Kidney (tissue), 22 donors: ENCODE measurements at places on chromosomes 7 and 10. TPM values are rescaled to one million over a fixed set of nuclear protein-coding genes. Genes with fewer than 3 reads are reported as not detected.

INA gene
- not detected for polyA plus RNA-seq

SPAG6 gene
- 0.30 TPM for polyA plus RNA-seq

TRPV5 gene
- 1.3 TPM for polyA plus RNA-seq

OR9A2 gene
- not detected for polyA plus RNA-seq

CLEC5A gene
- not detected for polyA plus RNA-seq

NEUROG3 gene
- polyA plus RNA-seq, result not detected

HYAL4 gene
- 0.24 TPM for polyA plus RNA-seq

DNA sequence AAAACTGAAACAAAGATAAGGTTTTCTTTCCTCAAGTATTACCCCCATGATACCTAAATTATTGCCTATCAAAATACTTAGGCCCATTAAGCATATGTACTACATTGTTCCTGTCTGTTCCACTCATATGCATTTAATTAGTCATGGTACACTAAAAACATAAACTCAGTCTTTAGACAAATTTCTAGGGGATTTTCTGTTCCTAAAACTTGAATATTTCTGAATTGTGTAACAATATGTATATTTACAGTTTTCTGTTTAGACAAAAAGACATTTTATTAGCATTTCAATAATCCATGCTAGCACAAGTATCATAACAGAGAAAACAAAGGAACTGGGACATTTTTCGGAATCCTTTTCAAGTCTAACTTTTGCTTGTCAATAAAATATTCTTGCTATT lies 234.2 kb downstream of the CRPPA start:
- no peak for DNase-seq

GRCh38 chr10:22640359-22640758 lies 74.0 kb downstream of the PIP4K2A start:
- DNase-seq, result peak; percentile 22

DNA sequence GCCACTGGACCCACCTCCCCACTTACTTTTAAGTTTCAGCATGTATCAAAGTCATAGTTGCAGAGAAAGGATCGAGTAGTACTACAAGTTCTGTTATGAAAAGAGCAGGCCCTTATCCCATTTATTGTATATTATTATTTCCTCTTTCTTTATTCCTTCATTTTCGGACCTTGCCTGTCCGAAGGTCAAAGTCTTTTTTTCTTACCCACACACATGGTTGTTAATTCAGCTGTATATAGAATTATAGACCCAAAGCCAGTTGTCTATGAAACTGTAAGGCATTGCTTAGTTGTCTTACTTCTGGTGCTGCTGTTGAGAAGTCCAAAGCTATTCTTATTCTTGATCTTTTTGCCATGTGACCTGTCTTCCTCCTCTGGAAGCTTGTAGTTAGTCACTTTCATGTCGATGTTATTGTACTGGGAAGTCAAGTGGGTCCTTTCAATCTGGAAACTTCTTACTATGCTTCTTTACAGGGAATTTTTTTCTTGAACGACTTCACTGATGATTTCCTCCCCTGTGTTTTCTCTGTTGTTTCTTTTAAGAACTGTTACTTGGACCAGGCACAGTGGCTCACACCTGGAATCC lies 8.3 kb downstream of the NUDT5 start:
- DNase-seq, result no peak

DNA sequence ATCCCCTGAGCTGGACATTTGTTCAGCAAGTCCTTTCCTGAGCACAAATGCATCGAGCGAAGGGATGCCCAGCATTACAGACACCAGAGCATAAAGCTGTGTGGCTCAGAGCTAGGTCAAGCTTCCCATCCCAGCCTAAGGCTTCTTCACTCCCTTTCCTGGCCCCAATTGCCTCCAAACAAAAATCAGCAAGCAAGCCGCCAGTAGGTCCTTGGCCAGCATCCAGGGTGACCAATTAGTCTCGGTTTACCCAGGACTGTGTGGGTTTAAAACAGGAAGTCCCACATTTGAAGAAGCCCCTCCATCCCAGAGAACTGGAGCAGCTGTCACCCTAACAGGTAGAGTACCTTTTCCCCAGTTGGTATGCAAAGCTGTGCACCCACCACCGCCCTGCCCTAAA lies 51.2 kb downstream of the PRKAG2 start:
- DNase-seq, result no peak

DNA sequence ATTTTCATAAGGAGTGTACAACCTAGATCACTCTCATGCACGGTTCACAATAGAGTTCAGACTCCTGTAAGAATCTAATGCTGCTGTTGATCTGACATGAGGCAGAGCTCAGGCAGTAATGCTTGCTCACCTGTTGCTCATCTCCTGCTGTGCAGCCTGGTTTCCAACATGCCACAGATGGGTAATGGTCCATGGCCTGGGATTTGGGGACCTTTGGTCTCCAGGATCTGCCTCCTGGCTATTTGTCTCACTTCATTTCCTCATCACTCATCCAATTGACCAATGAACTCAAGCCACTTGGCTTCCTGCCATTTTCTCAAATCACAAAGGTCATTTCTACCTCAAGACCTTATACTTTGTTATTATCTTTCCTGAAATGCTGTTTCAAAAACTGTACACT lies 786.1 kb downstream of the ANKRD7 start:
- DNase-seq, result no peak

DNA sequence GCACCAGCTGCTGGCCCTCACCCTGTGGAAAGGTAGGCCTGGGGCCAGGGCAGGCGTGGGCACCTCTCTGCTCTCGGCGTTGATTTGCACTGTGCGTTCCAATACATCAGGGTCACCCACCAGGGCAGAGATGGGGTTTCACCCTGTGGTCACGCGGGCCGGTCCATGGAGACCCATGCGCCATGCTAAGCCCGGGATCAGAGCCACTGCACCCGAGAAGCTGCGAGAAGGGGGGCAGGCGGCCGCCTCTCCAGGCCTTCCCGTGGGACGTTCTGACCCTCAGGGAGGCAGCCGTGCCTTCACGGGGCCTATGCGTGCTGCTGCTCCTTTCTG lies 11.1 kb downstream of the GET4 start:
- no peak for DNase-seq

GRCh38 chr10:48505394-48506112 lies 99.3 kb downstream of the ARHGAP22 start:
- peak; percentile 4 for DNase-seq

GRCh38 chr10:43965033-43965917 lies 316.6 kb upstream of the ZNF32 start:
- peak; percentile 74 for DNase-seq

GRCh38 chr10:109851616-109852474 lies 71.5 kb downstream of the XPNPEP1 start:
- DNase-seq, result no peak

DNA sequence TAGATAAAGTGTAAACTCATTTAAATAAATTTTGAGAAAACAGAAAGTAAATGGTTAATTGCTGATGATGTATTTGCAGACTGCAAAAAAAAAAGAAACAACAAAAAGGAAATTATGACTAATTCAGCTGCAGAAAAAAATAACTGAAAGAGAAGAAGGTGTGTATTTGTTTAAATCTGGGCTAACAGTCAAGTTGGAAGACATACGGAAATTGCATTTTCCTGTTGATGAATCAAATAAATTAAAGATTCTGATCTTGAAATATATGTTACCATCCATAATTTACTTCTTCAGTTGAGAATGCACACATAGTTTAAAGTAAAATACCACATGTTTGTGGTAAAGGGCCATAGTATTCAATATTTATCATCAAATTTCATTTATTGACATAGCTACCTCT lies 19.3 kb upstream of the ING3 start:
- no peak for DNase-seq

GRCh38 chr7:108102671-108103312 lies 27.4 kb downstream of the LAMB4 start:
- no peak for DNase-seq

GRCh38 chr7:6577369-6578113 lies at the start of gene ZDHHC4:
ZDHHC4 (plus strand) TSS chr7:6577454; CDS start chr7:6580562, 3,108 bp downstream.
- peak; percentile 94 for DNase-seq

DNA sequence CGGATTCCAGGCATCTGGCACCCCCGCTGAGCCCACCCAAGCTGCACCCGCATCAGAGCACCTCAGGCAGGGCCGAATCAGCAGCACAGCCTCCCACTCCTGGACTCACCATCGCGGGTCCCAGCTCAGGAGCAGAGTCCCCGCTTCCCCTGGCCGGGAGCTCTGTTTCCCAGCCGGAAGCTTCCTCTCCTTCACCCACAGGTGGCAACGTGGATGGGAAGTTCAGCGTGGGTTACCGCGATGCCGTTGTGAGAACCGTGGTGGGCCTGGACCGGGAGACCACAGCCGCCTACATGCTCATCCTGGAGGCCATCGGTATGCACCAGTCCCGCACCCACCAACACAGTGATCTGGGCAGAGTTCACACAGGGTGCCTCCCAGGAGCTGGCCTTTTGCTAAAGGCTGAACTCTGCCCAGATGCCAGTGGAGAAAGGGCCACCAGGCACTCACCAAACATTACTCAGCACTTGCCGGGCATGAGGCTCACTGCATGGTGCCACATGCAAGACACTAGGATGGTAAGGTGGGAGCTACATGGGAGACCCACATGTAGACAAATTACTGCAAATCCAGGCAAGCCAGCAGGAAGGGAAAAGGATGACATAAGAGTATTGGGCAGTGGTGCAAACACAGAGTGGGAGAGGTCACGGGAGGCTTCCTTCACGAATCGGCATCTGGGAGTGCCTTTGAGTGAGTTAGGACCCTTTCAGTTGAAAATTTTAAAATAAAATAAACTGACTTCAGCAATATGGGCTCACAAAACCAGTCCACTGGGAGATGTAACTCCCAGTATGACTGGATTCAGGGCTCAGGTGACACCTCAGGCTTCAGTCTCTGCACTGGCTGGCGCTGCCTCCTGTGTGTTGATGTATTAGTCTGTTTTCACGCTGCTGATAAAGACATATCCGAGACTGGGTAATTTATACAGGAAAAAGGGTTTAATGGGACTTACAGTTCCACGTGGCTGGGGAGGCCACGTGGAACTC lies 10.4 kb downstream of the C10orf105 start:
- DNase-seq, result no peak

GRCh38 chr10:70805619-70806215 lies 10.0 kb upstream of the SGPL1 start:
- DNase-seq, result no peak
